Osteoblast (primary cell): ENCODE measurements at places on chromosomes 7 and 10. TPM values are rescaled to one million over a fixed set of nuclear protein-coding genes. Genes with fewer than 3 reads are reported as not detected.

Gene NPTX2
- 1.1 and 2.4 TPM in 2 replicates for total RNA-seq

DNA sequence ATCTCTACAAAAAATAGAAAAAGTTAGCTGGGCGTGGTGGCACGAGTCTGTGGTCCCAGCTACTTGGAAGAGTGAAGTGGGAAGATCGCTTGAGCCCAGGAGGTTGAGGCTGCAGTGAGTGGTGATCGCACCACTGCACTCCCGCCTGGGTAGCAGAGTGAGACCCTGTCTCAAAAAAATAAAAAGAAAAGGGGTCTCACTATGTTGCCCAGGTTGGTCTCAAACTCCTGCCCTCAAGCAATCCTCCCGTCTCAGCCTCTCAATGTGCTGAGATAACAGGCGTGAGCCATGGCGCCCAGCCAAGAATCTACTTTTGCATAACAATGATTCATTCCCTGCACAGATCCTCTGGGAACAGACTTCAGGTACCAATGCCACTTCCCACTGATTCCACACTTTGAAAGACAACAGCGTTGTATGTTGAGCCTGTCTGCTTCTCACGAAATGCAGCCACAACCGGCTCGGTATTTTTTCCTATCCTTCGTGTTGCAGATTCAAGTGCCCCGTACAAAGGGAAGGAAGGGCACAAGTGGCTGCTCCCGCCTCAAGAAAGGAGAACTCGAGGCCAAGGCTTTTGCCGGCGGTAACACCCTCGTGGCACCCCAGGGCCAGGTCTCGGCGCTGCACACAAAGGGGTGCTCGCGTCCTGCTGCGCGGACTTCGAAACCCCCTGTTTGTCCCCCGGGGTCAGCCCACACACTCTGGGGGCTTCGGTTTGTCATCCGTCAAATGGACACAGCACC is 745 bp downstream of the DAGLB start:
- DNase-seq = peak; percentile 86

GRCh38 chr10:63703740-63704345 is 182.6 kb downstream of the REEP3 start:
- no peak for DNase-seq

Gene HTRA1
- total RNA-seq = 392 and 413 TPM in 2 replicates

DNA sequence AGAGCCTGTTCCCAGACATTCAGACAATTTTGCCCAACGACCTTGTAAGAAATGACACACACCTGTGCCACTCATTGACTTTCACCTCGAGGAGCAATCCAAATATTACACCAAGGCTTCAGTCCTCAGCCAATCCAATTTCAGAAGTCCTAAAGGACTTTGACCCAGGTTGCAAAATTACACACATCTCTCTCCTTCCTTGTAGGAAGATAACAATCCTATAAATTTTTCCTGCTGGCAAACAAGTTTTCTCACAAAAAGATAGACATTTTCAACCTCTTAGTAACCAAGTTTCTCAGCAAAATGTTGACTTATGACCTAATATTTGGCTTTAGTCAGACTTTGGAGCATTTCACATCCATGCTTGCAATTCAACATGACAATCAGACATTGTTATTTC is 745.0 kb downstream of the GRID1 start:
- DNase-seq = no peak

Gene C10orf90
- total RNA-seq = 0.59 and 0.72 TPM in 2 replicates

Gene CNNM1
- 0.29 and 0.36 TPM in 2 replicates for total RNA-seq

DNA sequence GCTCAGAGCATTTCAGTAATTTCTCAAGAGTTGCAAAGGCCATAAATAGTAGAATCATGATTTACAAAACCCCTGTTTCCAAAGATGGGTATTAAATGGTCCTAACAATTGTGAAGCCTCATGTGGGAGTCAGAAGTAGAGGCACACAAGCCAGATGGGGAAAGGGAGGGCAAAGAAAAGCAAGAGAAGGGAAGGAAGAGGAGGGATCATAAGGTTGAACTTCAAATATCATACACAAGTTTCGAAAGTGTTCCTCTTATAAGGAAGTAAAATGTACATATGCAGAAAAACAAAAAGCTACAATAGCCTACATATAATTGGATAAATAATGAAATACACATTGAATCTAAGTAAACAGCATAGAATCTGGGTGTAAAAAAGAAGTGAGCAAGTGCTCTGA is 6.0 kb downstream of the LIPN start:
- no peak for DNase-seq

GRCh38 chr7:7321681-7322080 is 139.3 kb downstream of the C1GALT1 start:
- no peak for DNase-seq

GRCh38 chr10:98453729-98454128 is 7.0 kb upstream of the HPS1 start:
- DNase-seq = no peak

- DNase-seq = no peak
Measured at GRCh38 chr7:94595717-94596116, 60.2 kb downstream of the SGCE start.

DNA sequence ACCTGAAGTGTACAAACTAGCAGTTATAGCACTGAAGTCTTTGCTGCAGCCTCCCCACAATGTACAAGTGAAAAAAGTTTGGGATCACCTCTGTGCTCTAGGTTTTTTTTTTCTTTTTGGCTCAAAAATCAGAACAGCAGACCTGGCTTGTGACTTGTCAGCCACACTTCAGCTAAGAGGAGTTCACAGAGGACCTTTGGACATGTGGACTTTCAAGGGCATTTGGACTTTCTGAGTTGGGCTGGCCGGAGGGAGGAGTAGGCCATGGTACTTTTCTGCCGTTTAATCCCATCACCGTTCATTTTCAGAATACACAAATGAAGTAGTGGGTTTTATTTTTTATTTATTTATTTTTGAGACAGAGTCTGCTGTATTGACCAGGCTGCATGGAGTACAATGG is 21.9 kb upstream of the ACSL5 start:
- DNase-seq = no peak

- no peak for DNase-seq
Measured at GRCh38 chr10:97336446-97336845, 1.9 kb upstream of the FRAT2 start.

- DNase-seq = no peak
Measured at GRCh38 chr10:72625276-72625607, 637 bp downstream of the MICU1 start.

DNA sequence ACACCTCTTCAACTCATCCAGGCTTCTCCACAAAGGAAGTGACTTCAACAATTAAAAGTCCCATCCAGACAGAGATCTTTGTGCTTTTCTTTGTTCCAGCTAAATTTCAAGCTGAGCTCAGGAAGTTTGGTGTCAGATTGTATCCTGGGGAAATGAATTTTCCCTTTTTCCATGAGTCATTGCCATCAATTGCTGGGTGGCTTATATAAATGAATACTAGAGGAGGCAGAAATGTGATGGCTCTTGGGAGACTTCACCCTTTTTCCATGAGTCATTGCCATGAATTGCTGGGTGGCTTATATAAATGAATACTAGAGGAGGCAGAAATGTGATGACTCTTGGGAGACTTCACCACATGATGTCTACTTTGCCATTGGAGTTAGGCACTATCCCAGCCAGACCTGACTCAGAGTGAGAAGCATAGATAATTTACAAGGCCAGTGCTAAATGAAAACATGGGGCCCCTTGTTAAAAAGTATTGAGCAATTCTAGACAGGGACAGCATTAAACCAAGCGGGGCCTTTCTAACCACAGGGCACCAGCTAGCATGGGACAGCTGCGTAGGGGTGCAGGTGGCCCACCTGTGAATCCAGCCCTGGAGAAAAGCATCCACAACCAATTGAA is 339.2 kb upstream of the PODXL start:
- DNase-seq = peak; percentile 76

DNA sequence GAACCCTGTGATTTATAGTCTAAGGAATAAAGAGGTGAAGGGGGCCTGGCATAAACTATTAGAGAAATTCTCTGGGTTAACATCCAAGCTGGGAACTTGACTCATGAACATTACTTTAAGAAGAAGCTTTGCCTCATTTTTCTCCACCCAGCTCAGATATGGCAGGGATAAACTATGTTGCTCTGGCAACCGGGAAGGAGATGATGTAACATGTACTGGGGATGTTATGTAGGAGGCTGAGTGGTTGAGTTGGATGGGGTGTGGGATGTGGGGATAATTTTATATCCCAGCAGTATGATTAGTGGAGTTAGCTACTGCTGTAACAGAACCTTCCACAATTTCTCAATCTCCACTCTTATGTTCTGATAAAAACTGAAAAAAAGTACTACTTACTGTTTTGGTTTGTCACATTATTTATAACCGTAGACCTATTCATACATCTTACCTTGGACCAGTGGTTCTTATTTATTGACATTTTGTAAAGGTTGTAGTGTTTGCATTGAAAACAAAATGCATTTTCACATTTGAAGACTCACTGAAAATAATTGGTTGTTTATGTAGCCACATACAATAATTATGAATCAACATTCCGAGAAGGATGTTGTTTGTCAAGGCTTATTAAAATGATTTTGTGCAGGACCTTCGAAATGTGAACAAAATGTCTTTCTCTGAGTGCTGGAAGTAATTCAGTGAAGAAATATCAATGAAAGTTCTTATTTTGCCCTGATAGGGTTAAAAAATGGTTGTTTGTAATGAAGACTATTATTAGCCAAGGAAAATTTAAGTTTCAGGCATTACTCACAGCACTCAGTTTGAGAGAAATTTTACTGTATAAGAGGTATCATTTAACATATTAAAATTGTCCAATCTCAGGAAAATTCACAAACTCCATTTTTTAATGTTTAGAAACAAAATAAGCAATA is 1.3 kb downstream of the OR2F2 start:
- peak; percentile 85 for DNase-seq

DNA sequence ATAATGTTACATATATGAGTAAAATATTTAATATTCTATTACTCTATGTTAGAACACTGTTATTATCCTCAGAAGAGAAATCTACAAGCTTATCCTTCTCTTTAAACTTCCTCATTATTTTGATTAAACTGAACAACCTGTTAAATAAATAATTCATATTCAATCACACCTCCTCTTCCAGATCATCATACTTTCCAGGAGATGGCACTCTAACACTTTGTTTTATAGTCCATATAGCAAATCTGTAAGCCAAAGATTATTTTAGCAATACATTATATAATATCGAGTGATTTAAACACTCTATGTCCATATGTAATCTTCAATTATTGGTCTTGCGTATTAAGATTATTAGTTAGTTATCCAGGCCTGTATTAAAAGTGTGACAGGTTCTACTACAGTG is 694.1 kb downstream of the ANKRD7 start:
- no peak for DNase-seq

Gene HDAC9
- total RNA-seq = 11.2 and 21.7 TPM in 2 replicates

DNA sequence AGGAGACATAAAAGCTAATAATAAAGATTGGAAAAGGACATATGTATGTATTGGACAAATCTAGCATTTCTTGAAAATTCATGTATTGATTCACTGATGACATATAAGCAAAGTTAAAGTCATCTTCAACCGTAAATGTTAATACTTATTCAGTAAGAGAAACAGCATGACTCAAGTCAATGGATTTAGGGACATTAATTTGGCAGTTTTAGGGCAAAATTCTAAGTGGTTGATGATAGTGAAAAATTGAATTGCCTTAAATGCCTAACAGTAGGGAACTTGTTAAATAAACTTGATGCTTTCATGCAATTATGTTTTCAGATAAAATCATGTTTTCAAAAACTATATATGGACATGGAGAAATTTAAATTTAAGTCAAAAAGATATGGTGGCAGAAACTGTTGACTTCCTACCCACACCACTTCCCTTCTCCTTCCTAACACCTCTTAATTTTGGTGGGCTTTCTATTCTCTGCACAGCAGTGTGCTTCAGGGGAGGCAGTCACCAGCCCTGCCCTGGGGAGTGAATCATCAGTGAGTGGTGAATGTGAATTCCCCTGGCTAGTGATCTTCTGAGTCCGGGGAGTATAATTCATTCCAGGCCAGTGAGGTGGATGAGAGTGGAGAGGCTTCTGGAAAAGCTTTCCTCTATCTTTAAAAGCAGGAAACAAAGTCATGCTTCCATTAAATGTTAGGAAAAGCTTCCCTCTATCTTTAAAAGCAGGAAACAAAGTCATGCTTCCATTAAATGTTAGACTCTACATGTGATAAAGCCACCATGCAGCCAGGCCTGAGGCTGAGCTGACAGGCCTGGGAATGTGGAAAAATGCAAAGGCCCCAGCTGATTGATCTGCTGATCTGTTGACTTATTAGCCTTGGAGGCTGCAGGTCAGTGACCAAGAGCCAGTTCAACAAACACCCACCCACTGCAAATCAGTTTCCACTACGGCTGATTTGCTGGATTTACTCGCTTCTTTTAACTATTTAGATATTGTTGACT is 25.2 kb upstream of the ITGB1 start:
- DNase-seq = no peak

- peak; percentile 93 for DNase-seq
Measured at GRCh38 chr10:5945561-5946418, 31.6 kb downstream of the IL15RA start.

Gene PLEKHS1
- total RNA-seq = under 0.01 TPM in 1 of 2 replicates, not detected in the other

GRCh38 chr10:110144507-110144906 is 62.9 kb upstream of the MXI1 start:
- DNase-seq = no peak
